Stimulated activated CD8-positive, alpha-beta memory T cell treated with anti-CD3 and anti-CD28 coated beads, Interleukin-4, amount 100 ng/mL, for 48 hours (primary cell): ENCODE measurements at places on chromosomes 11 and 22.

- DNase-seq, result no peak
Observed at GRCh38 chr11:99199341-99199740, 178.6 kb downstream of the CNTN5 start.

GRCh38 chr22:19819208-19819910 is 35.3 kb downstream of the GNB1L start:
- DNase-seq, result no peak

GRCh38 chr22:17972385-17973191 is 51.8 kb downstream of the MICAL3 start:
- no peak for DNase-seq

- DNase-seq, result no peak
Observed at GRCh38 chr22:21047730-21048129, 2.0 kb downstream of the LRRC74B start.

DNA sequence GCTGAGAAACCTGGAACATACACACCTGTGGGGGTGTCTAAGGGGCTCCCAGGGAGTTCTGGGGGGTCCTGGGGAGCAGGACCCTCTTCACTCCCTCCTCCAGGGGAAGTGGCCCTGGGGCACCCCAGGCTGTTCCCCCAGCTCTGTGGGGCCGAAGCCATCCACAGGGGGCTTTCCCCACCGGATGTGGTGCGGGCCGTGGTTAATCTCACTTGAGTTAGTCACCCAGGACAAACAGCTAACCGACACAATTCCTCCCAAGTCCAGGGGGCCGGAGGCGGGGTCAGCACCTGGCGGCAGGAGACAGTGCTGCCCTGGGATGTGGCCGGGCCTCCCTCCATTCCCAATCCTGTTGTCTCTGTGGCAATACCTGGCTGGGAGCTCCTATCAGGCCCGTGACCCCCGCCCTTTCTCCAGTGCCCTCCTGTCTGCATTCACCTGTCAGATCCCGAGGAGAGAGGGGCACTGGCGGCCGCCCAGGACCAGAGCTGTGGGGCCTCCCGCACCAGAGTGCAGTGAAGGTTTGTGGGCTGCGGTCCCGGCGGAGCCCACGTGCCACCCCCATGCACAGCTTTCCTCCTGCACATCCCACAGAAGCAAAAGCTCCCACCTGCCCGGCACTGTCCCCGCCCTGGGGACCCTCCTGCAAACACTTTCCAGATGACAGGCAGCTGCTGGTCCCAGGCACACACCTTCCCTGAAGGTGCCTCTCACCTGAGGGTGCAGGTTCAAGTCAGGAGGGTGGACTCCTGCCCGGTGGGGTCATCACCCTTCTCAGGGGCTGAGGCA is 5.2 kb upstream of the MUC5AC start:
- peak; percentile 68 for DNase-seq
